T-helper 2 cell treated with Interferon-gamma antibody and Interleukin-4, amounts not matched to agents 100 ng/mL and 5 ng/mL, for 36 hours (primary cell): ENCODE measurements at places on chromosomes 2 and 18. TPM values are rescaled to one million over a fixed set of nuclear protein-coding genes. Genes with fewer than 3 reads are reported as not detected.

GNLY gene
- 17.8 and 18.1 TPM in 2 replicates for total RNA-seq

CRYGD gene
- total RNA-seq, result not detected in 2 replicates

VWA3B gene
- not detected in 2 replicates for total RNA-seq

ALKAL2 gene
- total RNA-seq, result 0.80 and 2.1 TPM in 2 replicates

RAB6C gene
- not detected in 2 replicates for total RNA-seq

PARD6G gene
- total RNA-seq, result 0.05 and 0.07 TPM in 2 replicates

AGXT gene
- total RNA-seq, result not detected in 2 replicates
